Left ventricle myocardium inferior (tissue), 1 donor: ENCODE measurements at places on chromosomes 16 and 17. TPM values are rescaled to one million over a fixed set of nuclear protein-coding genes. Genes with fewer than 3 reads are reported as not detected.

- no peak for DNase-seq
These were observed 7.4 kb downstream of the NDRG4 start for GRCh38 chr16:58507195-58507962.

DNA sequence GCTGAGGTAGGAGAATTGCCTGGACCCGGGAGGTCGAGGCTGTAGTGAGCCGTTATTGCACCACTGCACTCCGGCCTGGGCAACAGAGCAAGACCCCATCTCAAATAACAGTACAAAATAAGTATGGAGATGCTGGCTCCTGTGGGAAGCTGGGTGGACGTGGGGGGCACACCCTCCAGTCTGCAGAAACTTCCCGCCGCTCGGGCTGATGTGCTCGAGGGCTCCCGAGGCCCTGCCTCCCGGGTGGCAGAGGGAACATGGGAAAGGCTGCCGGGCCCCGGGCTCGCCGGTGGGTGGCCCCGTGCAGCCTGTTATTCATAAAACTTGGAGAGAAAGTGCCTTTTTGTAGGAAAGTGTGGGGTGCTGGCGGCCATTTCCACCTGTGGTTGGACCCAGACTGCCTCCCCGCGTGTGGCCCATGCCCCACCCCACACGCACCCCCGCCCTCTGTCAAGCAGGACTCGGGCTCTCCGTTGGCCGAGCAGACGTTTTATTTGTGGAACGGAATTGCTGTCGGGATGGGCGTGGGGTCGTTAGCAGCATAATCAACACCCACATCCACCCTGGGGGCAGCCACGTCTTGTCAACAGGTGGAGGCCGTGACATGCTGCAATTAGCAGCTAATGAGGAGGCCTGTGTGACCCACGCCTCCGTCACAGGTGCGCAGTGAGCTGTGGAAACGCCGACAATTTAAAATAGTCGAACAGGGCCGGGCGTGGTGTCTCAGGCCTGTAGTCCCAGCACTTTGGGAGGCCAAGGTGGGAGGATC is 7.4 kb upstream of the CIAO3 start:
- DNase-seq, result no peak

- peak; percentile 74 for DNase-seq
These were observed 4.9 kb downstream of the PRCD start for GRCh38 chr17:76544546-76545365.

- DNase-seq, result no peak
These were observed 39.3 kb downstream of the MSI2 start for GRCh38 chr17:57295526-57296023.

The AANAT gene
- total RNA-seq, result not detected

DNA sequence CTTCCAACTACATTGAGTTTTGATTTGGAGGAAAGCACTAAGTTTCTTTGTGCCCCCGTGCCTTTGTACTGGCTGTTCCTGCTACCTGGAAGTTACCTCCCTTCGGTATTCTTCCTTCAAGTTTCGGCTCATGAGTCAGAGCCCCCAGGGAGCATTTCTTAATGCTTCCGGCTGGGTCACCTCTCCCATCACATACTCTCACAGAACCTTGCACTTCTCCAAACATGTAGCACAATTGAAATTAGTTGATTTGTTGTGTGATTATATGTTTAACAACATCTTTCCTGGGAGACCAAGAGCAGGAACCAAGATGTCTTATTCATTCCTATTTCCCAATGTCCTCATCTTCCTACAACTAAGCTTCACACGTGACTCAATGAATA is 158.6 kb upstream of the CDH5 start:
- no peak for DNase-seq

GRCh38 chr16:77677129-77677528 is 45.2 kb upstream of the NUDT7 start:
- DNase-seq, result no peak

The EVI2A gene
- total RNA-seq, result 2.9 TPM

The CCR7 gene
- total RNA-seq, result not detected

GRCh38 chr17:39543176-39543575 is 64.5 kb downstream of the NEUROD2 start:
- DNase-seq, result no peak

The DLG4 gene
- 14.0 TPM for total RNA-seq

The FBXW10 gene
- total RNA-seq, result 0.08 TPM

The TMEM235 gene
- total RNA-seq, result not detected

GRCh38 chr16:59168461-59169114 is 434.5 kb upstream of the GOT2 start:
- no peak for DNase-seq

DNA sequence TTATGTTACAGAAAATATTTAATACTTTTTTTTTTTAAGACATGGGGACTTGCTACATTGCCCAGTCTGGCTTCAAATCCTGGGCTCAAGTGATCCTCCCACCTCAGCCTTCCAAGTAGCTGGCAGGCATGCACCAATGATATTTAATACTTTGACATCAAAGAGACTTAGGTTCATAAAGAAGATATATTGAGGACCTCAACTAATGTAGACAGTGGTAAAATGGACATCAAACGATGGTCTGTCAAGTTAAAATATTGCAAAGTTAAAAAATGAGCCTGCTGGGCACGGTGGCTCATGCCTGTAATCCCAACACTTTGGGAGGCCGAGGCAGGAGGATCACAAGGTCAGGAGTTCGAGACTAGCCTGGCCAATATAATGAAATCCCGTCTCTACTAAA is 8.7 kb downstream of the TEFM start:
- DNase-seq, result no peak

DNA sequence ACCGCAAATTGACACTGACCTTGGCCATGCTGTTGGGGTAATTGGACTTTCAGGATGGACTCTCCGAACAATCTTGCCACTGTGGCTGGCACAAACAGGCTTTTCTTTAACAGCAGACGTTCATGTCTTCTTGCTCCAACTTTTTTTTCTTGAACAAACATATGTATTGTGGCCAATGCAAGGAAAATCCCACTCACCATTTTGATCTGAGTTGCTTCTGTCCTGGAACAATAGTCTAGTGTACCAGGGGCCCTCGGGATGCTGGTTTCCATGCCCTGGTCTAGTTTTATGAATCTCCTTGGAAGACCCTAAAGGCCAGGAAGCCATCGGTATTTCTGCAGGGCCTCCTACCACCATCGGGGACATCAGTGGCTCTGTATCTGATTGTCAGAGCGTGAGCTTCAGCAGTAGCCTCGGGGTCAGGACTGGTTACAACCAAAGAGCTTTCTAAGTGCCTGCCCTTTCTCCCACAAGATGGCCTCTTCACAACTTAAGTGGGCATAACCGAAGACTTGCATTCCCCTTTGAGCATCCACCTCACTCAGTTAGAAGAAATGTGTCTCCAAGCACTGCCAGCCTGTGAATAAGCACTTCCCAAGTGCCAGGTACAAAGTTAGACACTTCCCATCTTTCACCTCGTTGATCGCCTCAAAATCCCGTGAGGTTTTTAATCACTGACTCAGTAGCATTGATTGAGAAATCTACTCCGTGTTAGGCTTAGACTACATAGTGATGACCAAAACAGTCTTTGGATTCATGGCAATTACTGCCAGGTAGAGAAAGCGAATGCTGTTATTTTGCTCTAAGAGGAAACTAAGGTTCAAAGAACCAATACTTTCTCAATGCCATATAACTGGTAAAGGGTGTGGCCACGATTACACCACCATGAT is 87.0 kb upstream of the TBX2 start:
- no peak for DNase-seq

DNA sequence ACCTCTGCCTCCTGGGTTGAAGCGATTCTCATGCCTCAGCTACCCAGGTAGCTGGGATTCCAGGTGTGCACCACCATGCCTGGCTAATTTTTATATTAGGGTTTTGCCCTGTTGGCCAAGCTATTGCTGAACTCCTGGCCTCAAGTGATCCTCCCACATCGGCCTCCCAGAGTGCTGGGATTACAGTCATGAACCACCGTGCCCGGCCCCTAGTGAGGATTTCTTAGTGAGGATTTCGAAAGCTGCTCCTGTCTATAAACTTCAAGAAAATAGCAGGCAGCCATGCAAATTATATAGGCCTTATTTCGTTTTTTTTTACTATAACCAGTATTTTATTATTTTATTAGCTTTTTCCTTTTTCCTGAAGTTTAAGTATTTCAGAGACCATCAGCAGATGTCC is 41.6 kb downstream of the EPN2 start:
- DNase-seq, result no peak

- peak; percentile 18 for DNase-seq
These were observed 14.7 kb upstream of the CTCF start for GRCh38 chr16:67547423-67548264.

The KIF19 gene
- total RNA-seq, result 0.08 TPM

DNA sequence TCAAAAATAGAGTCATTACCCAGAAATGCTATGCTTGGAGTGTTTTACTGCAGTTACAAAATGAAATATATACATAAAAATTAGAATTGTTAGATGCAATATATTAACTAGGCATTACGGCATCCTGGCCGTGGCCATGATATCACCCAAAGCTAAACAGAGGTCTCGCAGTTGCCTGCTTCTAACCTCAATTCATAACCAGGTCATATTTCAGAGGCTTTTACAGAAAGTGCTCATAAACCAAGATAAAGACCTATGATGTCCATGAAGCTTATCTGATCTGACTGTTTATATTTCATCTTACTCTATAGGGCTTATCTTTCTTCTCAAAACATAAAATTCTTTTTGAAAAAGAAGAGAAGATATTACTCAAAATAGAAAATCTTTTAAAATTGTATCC is 664.5 kb upstream of the SALL1 start:
- no peak for DNase-seq

The KRT33B gene
- total RNA-seq, result not detected

GRCh38 chr17:75502721-75503329 is 12.5 kb downstream of the CASKIN2 start:
- no peak for DNase-seq

The ABI3 gene
- total RNA-seq, result 4.9 TPM

DNA sequence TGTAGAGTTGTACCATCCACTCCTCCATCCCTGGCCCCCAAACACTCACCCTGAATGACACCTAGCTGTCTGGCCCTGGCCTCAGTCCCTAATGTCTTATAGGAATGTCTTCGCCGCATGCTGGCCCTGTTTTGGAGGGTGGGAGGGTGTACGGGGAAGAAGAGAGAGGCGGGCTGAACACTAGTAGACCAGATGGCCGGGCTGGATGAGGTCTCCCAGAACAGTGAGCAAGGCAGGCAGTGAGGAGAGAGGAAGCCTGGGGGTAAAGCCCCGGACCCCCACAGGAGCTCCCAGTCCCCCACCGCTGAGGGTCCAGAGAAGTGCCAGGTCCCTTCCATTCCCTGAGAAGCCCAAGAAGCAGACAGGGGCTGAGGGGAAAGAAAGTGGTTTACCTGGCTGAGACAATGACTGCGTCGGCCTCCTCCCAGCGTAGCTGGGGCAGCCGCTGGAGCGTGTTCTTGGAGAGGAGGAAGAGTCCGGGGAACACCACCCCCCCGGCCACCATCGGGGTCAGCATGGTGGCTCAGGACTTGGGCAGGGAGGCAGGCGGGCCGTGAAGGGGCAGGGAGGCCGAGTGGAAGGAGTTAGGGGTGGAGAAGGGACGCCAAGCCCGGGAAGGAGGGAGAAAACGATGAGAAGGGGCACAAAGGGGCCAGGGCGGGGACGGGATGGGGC is 923 bp downstream of the TLCD3B start:
- DNase-seq, result no peak

- DNase-seq, result no peak
These were observed 3.5 kb downstream of the SOCS1 start for GRCh38 chr16:11252482-11252931.

DNA sequence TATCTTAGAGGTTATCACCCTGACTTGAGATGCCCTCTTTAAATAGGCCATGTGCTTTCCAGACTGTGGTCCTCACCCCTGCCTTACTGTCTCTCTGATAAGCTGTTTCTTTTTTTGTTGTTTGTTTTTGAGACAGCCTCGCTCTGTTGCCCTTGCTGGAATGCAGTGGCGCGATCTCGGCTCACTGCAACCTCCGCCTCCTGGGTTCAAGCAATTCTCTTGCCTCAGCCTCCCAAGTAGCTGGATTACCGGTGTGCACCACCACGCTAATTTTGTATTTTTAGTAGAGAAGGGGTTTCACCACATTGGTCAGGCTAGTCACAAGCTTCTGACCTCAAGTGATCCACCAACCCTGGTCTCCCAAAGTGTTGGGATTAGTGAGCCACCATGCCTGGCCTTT is 765 bp upstream of the SEPTIN12 start:
- DNase-seq, result no peak

- no peak for DNase-seq
These were observed 147.8 kb upstream of the RPL38 start for GRCh38 chr17:74055508-74056160.

DNA sequence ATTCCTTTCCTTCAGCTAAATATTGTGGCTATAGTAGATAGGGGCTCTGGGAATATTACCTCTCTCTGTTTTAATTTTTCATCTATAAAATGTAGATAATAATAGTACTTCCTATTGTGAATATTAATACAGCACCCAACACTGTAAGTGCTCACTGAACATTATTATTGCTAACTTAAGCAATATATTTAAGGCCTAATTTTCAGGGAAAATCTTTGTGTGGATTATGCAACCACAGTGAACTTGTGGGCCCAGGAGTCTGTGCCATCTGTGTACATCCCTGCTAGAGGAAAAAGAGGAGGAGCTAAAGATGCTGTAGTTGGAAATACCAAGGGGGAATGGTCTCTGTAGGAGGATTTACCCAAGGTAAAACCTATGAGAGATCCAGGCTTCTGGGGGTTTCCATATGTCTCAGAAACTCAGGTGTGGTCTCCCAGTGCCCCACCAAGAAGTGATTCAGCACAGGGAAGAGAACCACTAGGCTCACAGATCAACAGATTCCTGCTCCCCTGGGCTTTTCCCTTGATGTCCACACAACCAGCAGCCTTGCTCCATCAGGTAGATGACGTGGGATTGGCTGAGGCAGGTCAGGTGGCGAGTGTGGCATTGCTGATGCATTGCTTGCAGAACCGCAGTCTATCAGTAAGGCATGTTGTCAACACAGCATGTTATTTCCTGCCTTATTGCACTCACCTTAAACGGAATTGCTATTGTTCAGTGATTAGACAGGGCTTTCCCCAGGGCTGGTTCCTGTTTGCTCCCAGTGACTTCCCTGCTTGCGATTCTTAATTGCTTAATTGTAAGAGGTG is 1.6 kb upstream of the N4BP1 start:
- DNase-seq, result no peak

The C16orf86 gene
- total RNA-seq, result 2.9 TPM

DNA sequence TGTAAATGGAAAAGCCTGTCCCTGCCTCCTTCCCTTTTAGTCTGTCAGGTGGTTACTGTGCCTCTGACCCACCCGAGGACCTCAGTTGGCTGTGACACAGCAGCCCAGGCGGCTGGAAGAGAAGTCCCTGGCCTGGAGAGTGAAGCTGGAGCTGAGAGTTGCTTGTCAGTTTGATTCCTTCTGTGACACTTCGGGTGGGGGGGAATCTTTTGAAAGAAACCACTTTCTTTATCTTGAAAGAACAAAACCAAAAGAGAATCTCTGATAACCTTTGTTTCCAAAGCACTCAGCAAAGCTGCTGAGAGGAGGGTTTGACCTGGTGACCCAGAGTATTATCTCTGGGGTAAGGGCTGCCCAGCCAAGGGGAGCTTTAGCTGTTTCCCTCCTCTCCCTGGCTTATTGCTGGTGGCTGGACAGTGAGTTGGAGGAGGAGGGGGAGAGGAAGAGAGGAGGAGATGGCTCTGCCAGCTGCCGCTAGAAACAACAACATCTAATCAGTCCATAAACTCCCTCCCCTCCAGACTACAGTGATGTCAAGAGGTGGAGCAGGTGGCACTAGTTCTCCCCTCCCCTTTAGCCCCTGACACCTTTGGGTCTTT is 34.0 kb downstream of the YPEL2 start:
- DNase-seq, result no peak

The ABCC11 gene
- 0.05 TPM for total RNA-seq

The SOX9 gene
- total RNA-seq, result 15.0 TPM
